ENCODE measurements at places on chromosomes 7 and 10. TPM values are rescaled to one million over a fixed set of nuclear protein-coding genes. Genes with fewer than 3 reads are reported as not detected.

DNA sequence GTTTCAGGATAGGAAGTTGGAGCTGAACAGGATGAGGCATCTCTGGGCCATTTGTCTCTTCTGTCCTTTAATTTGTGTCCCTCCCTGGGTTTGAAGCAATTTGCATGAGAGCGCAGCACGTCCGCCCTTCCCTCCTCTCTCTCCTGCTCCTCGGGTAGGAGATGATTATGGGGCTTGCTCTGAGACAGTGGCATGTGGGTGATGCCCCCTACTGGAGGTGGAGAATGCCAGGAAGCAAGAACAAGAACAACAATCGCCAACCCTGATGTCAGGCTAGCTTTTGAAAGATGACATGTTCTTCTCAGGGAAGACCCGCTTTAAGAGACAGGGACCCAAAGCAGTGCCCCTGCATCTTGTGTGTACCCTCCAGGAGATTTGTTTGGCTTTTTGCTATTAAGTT lies 63.9 kb upstream of the LOXL4 start:
- DNase-seq, result peak; percentile 44

DNA sequence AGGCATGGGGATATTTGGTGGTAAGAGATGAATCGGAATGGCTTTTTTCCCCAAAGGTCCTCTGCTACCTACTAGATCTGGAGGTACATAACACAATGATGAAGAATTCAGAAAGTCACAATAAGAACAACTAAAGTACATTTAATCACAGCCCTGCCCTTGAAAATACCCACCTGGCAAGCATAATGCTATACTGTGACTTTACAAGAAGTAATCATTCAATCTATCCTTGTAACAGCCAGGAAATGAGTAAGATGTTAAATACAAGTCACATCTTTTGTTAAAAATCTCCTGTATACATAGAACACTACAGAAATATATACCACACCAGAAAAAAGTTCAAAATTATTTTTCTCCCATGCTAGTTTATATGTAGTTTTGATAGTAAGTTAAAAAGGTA lies 108.3 kb upstream of the ABCB5 start:
- DNase-seq, result no peak

EPHB4 gene
- polyA plus RNA-seq, result 47.0 TPM

- no peak for DNase-seq
Observed at GRCh38 chr7:158856883-158857668, 718 bp downstream of the DYNC2I1 start.

DNA sequence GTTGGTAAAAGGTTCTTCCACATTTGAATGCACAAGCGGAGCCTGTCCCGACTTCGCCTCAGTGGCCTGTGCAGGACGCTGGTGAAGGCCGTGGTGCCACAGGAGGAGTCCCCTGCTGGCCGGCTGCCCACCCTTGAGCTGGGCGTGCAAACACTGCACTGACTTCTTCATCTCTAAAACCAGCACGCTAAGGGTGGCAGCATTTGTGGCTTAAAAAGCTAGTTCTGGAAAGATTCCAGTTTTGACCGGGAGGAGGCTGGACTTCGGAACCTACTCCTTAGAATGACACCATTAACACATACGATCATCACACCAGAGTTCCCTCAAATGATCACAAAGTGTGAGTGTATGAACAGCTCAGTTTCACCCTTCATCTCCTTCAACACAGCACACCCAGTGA lies 102.4 kb downstream of the SMURF1 start:
- DNase-seq, result no peak

GRCh38 chr10:96860631-96861277 lies 28.7 kb downstream of the LCOR start:
- no peak for DNase-seq

GRCh38 chr7:33909755-33910154 lies 4.4 kb downstream of the BMPER start:
- DNase-seq, result no peak

DNA sequence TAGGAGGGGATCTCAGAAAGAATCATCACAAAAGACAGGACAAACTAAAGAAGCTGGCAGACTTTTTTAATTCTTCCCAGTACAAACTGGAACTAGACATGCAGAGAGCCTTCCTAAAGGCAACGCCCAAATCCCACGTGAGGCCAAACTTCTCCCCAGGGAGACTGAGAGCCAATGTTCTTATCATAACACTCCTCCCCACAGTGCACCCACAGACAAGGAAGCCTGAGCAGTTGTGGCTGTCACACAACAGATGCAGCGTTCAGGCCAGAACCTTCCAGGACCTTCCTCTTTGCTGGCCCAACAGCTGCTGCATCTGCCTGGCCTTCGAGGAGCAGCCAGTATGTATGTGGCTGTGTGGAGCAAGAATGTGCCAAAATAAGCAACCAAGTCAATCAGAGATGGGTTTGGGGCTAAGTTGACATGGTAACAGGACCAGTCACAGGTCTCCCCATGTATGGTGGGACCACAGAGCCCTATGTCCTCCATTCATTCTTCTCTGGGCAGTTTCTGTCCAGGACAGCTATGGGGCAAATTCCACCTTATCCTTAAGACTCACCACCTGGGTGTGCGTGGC lies 34.9 kb downstream of the SRPK2 start:
- DNase-seq, result peak; percentile 50

UPK3B gene
- not detected for polyA plus RNA-seq

PRLHR gene
- not detected for polyA plus RNA-seq

GRCh38 chr10:21754410-21755011 lies 220.5 kb downstream of the MLLT10 start:
- DNase-seq, result no peak

DNA sequence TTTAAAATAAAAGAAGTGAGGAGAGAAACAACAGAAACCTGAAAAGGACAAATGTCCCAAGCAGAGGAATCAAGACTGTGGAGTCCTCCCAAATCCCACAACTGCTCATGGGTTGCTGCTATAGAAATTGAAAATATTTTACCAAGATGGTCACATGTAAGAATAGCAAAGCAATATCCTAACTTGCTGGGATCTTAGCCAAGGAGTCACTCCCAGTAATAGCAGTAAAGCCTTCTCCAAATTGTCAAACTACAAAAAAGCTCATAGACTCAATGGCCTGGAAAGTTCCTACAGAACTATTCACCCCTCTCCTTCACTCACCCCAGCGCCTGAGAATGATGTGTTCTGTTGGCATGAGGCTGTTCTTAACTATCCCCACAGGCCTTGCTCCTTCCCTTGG lies 186.5 kb downstream of the ELMO1 start:
- no peak for DNase-seq

- DNase-seq, result peak; percentile 49
Observed at GRCh38 chr10:63628526-63629362, 107.5 kb downstream of the REEP3 start.

- DNase-seq, result no peak
Observed at GRCh38 chr7:11194492-11194891, 220.8 kb downstream of the PHF14 start.

OPN1SW gene
- not detected for polyA plus RNA-seq

GRCh38 chr10:121157998-121158397 lies 306.8 kb downstream of the WDR11 start:
- DNase-seq, result no peak

DNA sequence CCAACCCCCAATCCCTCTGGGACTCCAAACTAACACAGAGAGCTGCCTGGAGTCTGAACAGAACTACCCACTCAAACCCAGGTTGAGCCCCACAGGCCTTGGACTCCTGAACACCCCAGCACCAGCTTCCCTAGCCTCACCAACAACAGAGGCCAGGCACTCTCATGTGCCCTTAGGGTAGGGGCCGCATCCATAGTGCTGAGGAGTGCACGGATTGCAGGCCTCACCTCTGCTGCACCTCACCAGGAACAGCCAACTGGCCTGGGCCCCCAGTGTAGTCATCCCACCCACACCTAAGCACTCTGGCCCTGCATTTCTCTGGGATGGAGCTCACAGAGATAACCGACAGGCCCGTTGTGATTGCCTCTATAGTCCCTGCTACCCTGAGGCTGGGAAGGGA lies 194.2 kb downstream of the HPSE2 start:
- DNase-seq, result no peak

- no peak for DNase-seq
Observed at GRCh38 chr7:44432381-44432977, 58.0 kb downstream of the NUDCD3 start.
